ENCODE measurements at places on chromosomes 1 and 21.

DNA sequence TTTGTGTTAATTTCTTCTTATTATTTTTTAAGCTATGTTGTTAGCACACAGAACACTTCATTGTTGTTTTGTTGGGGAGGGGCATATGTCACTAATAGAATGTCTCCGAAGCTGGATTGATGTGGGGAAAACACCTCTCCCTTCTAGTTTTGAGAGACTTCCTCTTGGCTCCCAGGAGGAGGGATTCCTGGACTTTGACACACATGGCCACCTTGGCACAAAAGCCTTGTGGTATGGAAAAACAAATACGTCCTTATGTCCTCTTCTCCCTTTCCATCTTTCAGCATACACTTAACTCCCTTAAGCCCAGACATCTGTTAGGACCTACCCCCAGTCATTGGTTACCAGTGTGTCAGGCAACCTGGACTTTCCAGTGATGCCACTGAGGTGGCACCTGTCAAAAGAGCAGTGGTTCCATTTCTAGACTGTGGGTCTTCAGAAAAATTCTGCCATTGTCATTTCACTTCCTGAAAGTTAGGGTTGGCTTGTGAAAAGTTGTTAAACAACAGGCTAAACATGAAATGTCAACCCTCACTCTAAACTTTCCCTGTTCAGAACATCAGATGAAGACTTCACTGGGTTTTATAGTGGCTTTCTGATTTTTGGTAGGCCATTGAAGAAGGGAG is 12.5 kb upstream of the ABCB10 start:
- DNase-seq, result no peak

- no peak for DNase-seq
These were observed 40.0 kb upstream of the IKBKE start for GRCh38 chr1:206430031-206430983.

GRCh38 chr1:97078872-97079271 is 357.3 kb downstream of the PTBP2 start:
- no peak for DNase-seq

- DNase-seq, result no peak
These were observed 15.6 kb downstream of the UTP11 start for GRCh38 chr1:38028105-38028591.

GRCh38 chr1:182841368-182841988 is 2.3 kb downstream of the DHX9 start:
- DNase-seq, result no peak

- no peak for DNase-seq
These were observed 2.6 kb upstream of the TSPAN1 start for GRCh38 chr1:46172321-46172720.

DNA sequence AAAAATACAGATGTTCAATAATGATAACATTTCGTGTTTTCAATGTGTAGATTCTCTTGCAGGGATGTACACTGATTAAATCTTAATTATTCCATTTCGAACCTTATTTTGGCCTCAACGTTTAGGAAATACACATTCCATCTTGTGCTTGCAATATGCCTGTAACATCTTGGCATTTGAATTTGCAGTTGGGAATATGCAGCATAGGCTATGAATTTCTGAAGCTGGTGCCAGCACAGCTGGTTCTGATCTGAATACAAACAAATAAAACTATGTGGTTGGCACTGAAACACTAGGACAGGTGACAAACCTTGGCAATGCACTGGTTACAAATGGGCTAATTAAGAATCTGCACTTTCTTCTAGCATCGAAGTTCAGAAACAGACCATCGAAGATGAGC is 108.4 kb downstream of the ERG start:
- no peak for DNase-seq

- no peak for DNase-seq
These were observed 10.3 kb downstream of the ACTRT2 start for GRCh38 chr1:3031401-3032221.

- DNase-seq, result no peak
These were observed 2.5 kb upstream of the GBP4 start for GRCh38 chr1:89201106-89201794.

GRCh38 chr1:157157501-157158190 is 19.5 kb upstream of the ETV3 start:
- DNase-seq, result no peak

Data from NT2/D1 (cell line).